ENCODE measurements at places on chromosomes 7 and 10. TPM values are rescaled to one million over a fixed set of nuclear protein-coding genes. Genes with fewer than 3 reads are reported as not detected.

- no peak overlapping the region for H3K27ac ChIP-seq
- H3K27me3 ChIP-seq: no peaks in the 10 kb centered on the region
- no peaks in the 10 kb centered on the region for H3K36me3 ChIP-seq
- no peaks in the 10 kb centered on the region for H3K4me1 ChIP-seq
Measured at GRCh38 chr7:54394834-54395233, 147.3 kb upstream of the VSTM2A start.

DNA sequence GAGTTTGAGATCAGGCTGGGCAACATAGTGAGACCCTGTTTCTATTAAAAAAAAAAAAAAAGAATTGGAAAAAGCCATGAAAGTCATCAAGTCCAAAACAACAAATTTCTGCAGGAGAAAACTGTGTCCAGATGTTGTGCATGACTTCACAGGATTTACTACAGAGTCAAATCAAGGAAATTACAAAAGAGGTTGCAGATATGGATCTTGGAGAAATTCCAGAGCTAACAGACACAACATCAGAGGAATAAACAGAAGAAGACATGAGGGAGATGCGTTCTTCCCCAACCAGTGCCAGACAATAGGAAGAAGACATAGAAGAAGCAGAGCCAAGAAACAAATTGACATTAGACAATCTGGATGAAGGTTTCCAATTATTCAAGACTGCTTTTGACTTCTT is 24.3 kb upstream of the KCNIP2 start:
- no peaks in the 10 kb centered on the region for H3K27me3 ChIP-seq
- H3K27ac ChIP-seq: no peak overlapping the region
- DNase-seq: no peak
- H3K36me3 ChIP-seq: no peaks in the 10 kb centered on the region
- H3K4me3 ChIP-seq: no peak overlapping the region

SEMA4G gene
- 0.06 TPM for polyA plus RNA-seq

EPHB6 gene
- 13.7 TPM for polyA plus RNA-seq

CELF2 gene
- polyA plus RNA-seq: 166 TPM

TFR2 gene
- polyA plus RNA-seq: 2.7 TPM

DNA sequence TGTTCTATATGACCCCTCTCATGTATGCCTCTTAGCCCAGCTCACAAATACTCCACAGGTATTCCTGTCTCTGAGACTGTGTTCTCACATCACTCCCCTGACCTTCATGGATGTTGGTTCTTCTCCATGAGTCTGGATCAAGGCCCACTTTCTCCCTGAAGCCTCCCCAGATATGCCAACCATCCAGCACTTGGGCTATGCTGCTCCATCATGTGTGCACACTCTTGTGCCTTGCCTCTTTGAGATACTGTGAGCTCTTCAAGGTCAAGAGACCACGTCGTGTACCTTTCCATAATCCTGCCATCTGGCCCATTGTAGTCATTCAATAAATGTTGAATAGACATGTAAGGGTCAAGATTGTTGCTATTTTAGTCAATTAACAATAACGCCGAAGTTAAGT is 30.1 kb upstream of the TM9SF3 start:
- H3K27me3 ChIP-seq: no peaks in the 10 kb centered on the region
- H3K4me3 ChIP-seq: no peak overlapping the region
- H3K27ac ChIP-seq: no peak overlapping the region
- H3K4me1 ChIP-seq: no peaks in the 10 kb centered on the region
- no peak for DNase-seq

DNA sequence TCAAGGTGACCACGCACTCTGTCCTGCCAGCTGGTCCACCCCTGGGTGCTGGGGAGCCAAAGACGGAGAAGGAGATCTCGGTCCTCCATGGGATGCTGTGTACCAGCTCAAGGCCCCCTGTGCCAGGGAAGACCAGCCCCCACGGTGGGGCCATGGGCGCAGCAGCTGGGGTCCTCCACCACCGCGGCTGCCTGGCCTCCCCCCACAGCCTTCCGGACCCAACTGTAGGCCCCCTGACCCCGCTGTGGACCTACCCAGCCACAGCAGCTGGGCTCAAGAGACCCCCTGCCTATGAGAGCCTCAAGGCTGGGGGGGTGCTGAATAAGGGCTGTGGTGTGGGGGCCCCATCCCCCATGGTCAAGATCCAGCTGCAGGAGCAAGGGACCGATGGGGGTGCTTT is 5.4 kb downstream of the NYAP1 start:
- H3K27ac ChIP-seq: no peak overlapping the region
- no peak overlapping the region for H3K4me3 ChIP-seq
- no peaks in the 10 kb centered on the region for H3K27me3 ChIP-seq
- no peaks in the 10 kb centered on the region for H3K4me1 ChIP-seq

- no peaks in the 10 kb centered on the region for H3K36me3 ChIP-seq
- H3K27me3 ChIP-seq: no peaks in the 10 kb centered on the region
- H3K27ac ChIP-seq: no peak overlapping the region
- no peak overlapping the region for H3K4me3 ChIP-seq
- H3K4me1 ChIP-seq: no peaks in the 10 kb centered on the region
Measured at GRCh38 chr10:22309180-22310000, 6.8 kb upstream of the COMMD3 start.

GRCh38 chr7:96349572-96349971 is 27.7 kb upstream of the SLC25A13 start:
- H3K27me3 ChIP-seq: no peaks in the 10 kb centered on the region
- no peak for DNase-seq
- no peak overlapping the region for H3K27ac ChIP-seq
- no peaks in the 10 kb centered on the region for H3K36me3 ChIP-seq

GARIN1A gene
- polyA plus RNA-seq: 0.37 TPM
